ENCODE measurements at places on chromosomes 16 and 17.

GRCh38 chr16:61500851-61501250 lies 535.4 kb downstream of the CDH8 start:
- DNase-seq = no peak

- no peak for DNase-seq
Measured at GRCh38 chr16:4212934-4213296, 29.0 kb downstream of the SRL start.

- DNase-seq = no peak
Measured at GRCh38 chr16:84519855-84520254, 15.4 kb upstream of the MEAK7 start.

DNA sequence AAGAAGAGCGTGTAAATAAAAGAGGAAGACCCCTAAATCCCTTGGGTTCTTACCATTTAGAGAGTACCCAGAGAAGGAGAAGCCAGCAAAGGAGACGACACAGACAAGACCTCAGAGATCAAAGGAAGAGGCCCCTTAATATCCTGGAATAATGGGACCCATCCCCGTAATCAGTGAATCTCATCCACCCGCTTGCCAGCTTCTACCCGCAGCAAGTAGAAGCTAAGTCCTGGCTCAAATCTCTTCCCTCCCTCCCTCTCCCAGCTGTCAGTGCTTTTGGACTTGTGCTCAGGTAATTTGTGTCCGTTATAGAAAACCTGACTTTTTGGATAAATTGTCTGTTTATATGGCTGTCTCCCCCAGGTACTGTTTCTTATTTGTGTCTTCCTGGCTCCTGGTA lies 1.9 kb downstream of the LYRM1 start:
- no peak for DNase-seq

DNA sequence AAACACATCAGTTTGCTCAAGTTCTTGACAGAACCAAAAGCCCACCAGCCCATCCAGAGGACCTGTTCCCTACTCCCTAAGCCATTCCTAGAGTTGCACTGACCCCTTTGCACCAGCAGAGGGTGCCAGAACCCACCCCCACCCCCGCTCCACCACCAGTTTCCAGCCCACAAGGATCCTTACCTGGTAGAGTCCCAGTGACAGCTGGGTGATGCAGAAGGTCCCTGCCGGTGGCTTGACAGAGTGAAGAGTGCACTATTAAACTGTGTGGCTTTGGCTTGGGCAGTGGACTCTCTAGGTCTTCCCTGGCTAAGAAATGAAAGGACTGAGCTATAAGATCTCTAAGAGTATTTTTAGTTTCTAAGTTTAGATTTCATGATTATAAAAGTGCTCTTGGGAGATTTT lies 73.3 kb upstream of the MTMR4 start:
- DNase-seq = no peak

- DNase-seq = no peak
Measured at GRCh38 chr17:80005360-80006338, 30.0 kb downstream of the TBC1D16 start.

GRCh38 chr17:63834431-63835166 lies 7.1 kb upstream of the FTSJ3 start:
- DNase-seq = no peak

- DNase-seq = no peak
Measured at GRCh38 chr17:27417596-27418365, 38.5 kb upstream of the KSR1 start.

DNA sequence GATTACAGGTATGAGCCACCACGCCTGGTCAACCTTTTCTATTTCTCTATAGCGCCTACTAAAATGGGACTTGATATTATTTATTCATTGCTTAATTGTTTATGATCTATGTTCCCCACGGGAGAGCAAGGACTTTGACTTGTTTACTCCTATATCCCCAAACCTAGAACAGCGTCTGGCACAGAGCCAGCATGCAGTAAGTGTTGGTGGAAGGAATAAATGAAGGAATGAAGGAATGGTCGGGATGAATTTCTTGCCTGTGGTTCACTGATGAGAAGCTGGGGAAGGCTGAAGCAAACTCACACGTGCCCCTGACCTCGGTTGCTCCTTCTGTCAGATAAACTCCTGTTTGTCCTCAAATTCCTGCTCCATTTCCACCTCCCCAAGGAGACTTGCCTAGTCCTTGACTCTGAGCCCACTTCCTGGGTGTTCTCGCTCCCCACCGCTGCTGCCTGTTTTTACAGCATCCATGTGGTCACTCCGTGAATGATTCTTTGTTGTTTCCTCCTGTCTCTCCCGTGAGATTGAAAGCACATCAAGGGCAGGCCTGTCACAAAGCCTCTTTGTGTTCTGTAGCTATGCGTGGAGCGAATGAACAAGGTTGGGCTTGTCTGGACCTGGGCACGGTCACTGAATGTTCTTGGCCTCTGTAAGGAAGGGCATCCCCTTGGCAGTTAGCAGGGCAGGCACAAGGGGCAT lies 17.3 kb downstream of the C17orf100 start:
- DNase-seq = no peak

DNA sequence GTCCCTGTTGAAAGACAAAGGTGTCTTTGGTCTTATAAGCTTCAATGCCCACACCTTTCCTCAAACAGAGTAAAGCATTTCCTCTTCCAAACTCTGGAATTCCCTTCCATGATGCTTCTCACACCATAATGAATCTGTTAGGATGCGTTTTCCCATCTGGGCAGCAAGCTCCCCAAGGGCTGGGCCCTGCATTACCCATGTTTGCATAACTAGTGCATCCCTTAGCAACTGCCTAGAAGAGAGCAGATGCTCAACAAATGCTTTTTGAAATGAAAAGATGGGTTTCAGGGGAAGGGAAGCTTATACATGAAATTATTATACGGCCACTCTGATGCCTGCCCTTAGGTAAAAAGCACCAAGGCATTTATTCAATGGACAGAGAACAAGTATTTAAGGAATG lies 124.5 kb upstream of the CCL2 start:
- DNase-seq = no peak

DNA sequence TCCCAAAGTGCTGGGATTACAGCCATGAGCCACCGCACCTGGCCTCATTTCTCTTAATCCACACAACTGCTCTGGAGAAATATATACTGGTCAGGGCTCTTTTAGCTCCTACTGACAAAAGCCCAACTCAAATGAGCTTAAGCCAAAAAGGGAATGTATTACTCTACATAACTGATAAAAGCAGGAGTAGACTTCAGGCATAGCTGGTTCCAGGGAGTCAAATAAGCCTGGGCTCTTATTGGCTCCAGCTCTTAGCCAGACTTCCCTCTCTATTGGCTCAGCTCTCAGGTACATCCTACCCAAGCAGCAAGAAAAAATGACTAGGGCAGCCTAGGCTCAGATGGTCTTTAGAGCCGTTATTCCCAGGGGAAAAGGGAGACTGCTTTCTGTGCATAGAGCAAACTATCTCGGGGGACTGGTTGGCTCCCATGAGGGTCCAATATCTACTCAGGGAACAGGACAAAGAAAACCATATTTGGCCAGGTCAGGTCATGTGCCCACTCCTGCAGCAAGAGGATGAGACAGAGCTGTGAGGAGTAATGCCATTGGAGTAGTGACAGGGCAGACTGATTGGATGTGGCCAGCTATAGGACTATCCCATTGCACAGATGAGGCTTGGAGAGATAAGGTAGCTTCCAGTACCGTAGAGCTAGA lies 21.2 kb downstream of the TBX2 start:
- DNase-seq = no peak

Measured in cortex of kidney (tissue), 1 donor.